Renal cortical epithelial cell (primary cell): ENCODE measurements at places on chromosomes 1 and 21. TPM values are rescaled to one million over a fixed set of nuclear protein-coding genes. Genes with fewer than 3 reads are reported as not detected.
A peak's percentile ranks its signal among the peaks of the same experiment; 100 is the strongest.

The HCRTR1 gene
- not detected in 2 replicates for total RNA-seq

The IVL gene
- 0.15 and 2.4 TPM in 2 replicates for total RNA-seq

The LCE1E gene
- total RNA-seq = not detected in 2 replicates

- peak; percentile 36 for DNase-seq
Measured at GRCh38 chr1:203117611-203118575, 9.6 kb upstream of the ADORA1 start.

- no peak for DNase-seq
Measured at GRCh38 chr1:243469497-243469896, 213.7 kb downstream of the SDCCAG8 start.

GRCh38 chr1:228402641-228403025, 4.0 kb downstream of the TRIM11 start:
- DNase-seq = no peak

GRCh38 chr1:21804536-21804935, 7.5 kb upstream of the LDLRAD2 start:
- no peak for DNase-seq

GRCh38 chr1:108071601-108072000, 106.6 kb upstream of the VAV3 start:
- DNase-seq = no peak

- DNase-seq = no peak
Measured at GRCh38 chr1:172650474-172651193, 8.3 kb upstream of the FASLG start.

GRCh38 chr21:43618940-43619339, 40.3 kb downstream of the HSF2BP start:
- no peak for DNase-seq

GRCh38 chr1:57311006-57311405, 112.9 kb downstream of the DAB1 start:
- DNase-seq = no peak

GRCh38 chr1:204092632-204093420, 19.9 kb downstream of the SOX13 start:
- DNase-seq = no peak

DNA sequence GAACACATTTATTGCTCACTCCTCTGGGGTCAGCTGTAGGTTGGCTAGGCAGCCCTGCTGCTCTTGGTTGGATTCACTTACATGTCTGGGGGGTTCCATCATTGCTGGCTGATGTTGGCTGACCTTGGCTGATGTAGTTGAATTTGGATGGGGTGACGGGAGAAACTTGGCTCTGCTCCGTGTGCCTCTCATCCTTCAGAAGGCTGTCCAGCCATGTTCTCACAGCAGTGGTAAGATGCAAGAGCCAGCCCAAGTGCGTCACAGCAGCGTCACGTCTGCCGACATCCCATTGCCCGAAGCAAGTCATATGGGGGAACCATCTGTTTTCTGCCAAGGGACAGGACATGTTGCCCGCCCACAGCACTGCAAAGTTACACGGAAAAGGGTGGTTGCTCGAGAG, 613.5 kb downstream of the MATN1 start:
- no peak for DNase-seq

- no peak for DNase-seq
Measured at GRCh38 chr1:5865774-5866173, 126.5 kb downstream of the NPHP4 start.

DNA sequence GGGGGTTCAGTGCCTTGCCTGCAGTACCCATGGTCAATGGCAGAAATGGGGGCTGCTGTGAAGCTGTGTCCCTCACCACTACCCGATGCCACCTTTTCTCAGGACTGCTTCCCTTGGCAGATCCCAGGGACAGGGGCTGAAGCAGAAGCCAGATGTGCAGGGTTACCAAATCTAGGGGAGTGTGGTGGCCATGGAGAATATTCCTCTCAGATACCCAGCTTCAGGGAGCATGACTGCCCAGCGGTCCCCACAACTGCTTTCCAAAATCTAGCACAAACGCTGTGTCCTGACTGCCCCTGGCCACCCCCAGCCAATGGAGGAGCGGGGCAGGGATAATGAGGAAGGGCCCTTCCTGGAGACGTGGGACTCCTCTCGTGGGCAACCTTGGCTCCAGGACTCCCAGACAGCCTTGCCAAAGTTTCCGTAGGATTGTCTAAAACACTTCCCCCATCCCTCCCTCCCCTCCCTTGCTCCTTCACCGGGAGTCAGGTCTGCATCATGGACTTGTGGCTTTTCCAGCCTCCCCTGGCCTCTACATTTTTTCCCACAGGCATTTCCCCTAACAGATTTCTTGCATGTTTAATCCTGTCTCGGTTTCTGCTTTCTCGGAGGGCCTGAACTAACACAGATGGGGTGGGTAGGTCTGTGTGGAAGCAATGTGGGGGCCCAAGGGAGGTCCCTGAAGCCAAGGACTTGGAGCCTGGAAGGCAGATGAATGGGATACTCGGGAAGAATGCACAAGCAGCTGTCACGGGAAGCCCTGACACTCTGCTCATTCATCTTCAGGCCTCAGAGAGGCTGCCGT, 80.5 kb downstream of the OMA1 start:
- no peak for DNase-seq

- DNase-seq = no peak
Measured at GRCh38 chr1:183275322-183275721, 89.3 kb downstream of the LAMC2 start.

DNA sequence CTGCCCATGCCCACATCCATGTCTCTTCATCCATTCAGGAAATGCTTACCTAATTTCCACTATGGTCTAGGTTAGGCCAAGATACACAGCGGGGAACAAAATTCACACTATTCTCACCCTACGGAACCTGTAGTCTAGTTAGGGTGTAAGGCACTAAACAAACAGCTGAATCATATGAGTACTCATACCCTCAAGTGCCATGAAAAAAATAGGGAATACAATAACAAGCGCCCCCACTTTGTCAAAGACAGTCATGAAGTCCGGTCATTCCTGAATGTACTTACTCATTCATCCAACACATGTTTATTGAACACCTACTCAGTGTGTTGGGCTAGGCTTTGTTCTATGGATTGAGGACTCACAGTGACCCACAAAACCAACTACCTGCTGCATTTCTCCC, 6.2 kb upstream of the FYB2 start:
- no peak for DNase-seq

DNA sequence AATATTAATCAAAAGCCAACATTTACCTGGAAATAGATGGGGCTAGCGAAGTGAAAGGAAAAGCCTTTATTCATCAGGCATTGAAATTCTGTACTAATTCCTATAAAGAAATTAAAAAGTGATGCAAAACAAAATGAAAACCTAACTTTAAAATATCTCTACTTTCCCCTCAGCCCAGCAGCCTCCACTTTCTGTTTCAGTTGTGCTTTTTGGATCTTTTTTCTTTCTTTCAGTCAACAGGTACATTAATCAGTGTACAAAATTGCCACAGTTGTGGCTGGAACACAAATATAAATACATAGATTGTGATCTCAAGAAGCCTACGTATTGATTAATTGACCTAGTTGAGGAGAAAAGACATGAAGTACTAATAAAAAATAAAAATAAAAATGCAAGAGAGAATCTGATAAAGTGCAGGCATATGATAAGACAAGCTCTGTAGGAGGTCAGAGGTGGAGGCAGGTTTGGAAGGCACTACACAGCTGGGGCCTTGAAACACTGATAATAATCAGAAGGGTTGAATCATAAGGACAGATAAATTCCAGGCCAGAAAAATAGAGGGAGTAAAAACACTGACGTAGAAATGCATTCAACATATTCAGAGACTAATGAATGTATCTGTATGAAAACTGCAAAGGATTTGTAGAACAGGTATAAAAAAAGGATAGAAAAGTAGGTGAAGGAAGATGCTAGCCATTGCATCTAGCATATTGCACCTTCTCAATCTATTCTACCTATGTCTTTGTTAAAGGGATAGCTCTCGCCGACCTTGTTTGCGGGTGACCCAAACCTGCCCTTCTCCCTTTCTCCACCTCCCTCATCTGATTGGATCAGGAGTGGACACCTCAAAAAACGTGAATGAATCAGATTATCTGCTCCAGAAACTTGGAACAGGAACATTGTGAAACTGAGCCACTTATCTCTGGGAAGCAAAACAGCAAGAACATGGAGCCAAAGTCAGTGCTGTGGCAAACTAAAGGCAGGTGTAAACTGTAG, 607.8 kb upstream of the ADGRL2 start:
- DNase-seq = no peak

DNA sequence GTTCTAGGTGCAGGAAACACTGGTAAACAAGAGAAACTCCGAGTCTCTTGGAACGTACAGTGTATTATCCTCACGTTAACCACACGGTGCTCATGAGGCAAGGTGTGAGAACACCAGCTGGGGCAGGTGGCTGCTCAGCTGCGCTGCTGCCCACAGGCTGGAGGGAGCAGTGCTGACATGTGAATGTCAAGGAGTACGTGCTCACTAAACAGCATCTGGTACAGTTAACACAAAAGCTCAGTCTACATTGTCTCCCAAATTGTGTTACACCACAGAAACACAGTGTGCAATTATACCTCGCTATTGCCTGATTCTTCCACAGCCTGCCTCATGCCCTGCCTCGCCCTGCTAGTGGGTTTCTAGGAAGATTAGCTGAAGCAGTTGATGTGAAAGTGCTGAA, 138.4 kb downstream of the GLIS1 start:
- DNase-seq = no peak

- DNase-seq = no peak
Measured at GRCh38 chr1:68293609-68294366, 61.5 kb upstream of the WLS start.
